Cerebellar cortex (tissue), 1 donor: ENCODE measurements at places on chromosomes 4 and X.

DNA sequence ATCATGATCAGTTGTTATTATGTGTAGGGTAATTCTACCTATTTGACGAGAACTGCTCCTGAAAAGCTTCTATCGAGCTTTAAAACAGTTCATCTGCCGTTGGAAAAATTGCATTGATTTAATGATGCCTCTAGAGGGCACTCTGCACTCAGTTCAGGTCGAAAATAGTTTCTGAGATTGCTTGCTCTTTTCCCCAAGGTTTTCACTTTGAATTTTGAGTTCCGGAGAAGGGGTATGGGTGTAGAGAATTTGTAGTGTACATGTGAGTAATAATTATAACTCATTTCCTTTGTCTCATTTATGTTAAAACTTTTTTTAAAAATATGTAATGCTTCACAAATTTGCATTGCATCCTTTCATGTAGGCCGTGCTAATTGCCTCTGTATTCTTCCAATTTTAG lies 28.4 kb upstream of the TNIP3 start:
- DNase-seq = peak; percentile 49

DNA sequence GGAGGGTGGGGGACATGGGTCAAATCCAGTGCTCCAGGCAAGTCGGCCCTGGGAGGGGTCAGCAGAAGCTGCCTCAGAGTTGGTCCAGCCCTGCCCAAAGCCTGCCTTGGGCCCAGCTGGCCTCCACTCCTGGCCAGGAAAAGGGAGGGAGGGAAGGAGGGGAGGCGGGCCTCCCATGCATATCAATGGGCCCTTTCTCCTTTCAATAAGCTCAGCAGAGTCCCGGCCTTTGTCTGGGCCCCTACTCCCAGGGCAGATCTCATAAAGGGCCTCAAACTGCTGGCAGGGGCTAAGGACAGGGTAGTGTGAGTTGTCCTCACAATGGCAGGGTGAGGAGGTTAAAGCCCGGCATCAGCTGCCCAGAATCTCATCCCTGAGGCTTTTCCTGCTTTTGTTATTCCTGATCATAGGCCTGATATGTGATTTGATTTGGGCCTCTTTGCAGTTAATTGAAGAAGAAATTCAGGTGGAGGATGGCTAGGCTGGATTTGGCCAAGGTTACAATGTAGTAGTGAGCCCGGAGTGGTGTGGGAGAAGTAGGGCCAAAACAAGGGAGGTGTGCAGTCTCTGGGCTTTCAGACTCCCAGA lies 121.1 kb upstream of the ATP6AP2 start:
- DNase-seq = no peak

- DNase-seq = no peak
Observed at GRCh38 chr4:101200561-101200960, 146.8 kb downstream of the PPP3CA start.

DNA sequence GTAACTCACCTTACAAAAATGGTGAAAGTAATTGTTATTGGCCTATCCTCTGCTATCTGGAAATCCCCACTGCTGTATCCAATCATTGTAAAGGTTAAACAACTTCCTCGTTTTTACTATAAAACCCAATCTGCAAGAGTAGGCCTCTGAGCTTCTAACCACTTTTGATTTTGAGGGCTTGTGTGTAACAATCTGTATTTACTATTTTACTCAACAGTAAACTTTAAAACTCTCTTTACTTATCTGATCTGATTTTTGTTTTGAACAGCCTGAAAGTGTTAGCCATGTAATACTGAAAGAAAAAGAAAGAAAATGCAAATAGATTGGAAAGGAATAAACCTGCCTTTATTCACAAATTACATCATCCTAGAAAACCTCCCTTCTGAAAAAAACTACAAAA lies 63.1 kb downstream of the SLC10A7 start:
- DNase-seq = no peak

GRCh38 chrX:154599531-154599930 lies 14.6 kb downstream of the CTAG1A start:
- no peak for DNase-seq

DNA sequence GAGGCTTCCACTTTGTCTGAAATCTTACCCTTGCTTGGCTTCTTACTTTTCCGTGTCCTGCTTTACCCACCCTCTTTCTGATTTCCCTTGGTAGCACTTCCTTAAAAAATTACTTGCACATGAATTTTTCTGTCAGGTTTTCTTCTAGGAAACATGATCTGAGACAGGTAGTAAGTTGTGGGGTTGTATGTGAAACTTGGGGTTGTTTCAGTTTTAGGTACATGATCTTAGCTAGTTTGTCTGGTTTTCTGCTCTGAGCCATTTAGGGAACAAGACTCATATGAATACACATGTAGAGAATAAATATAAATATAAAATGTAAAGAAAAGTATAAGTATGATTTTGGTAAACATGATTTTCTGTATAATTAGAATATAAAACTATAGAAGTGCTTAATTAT lies 17.4 kb upstream of the ARMCX2 start:
- no peak for DNase-seq

GRCh38 chr4:96525898-96526297 lies 686.0 kb downstream of the PDHA2 start:
- DNase-seq = no peak

DNA sequence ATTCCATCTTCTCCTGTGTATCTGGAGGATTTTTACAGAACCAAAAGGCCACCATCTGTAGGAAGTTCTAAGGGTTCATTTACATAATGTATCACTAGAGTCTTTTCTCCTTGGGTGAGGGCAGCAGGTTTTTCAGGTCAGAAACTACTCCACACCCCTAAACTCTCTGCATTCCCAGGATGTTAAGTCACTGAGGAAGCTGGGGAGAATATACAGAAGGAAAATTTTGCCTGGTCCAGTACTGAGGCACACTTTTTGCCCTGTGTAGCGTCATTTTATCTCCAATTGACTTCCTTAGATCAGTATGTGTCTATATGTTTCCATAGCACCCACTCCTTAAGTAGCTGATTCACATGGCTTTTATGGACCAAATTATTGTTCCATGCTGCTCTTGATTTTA lies 17.0 kb downstream of the XKRX start:
- DNase-seq = no peak

- DNase-seq = peak; percentile 1
Observed at GRCh38 chrX:106611679-106612392, at the start of gene RADX. RADX (plus strand) TSS chrX:106611978; CDS start chrX:106612081, 103 bp downstream.

DNA sequence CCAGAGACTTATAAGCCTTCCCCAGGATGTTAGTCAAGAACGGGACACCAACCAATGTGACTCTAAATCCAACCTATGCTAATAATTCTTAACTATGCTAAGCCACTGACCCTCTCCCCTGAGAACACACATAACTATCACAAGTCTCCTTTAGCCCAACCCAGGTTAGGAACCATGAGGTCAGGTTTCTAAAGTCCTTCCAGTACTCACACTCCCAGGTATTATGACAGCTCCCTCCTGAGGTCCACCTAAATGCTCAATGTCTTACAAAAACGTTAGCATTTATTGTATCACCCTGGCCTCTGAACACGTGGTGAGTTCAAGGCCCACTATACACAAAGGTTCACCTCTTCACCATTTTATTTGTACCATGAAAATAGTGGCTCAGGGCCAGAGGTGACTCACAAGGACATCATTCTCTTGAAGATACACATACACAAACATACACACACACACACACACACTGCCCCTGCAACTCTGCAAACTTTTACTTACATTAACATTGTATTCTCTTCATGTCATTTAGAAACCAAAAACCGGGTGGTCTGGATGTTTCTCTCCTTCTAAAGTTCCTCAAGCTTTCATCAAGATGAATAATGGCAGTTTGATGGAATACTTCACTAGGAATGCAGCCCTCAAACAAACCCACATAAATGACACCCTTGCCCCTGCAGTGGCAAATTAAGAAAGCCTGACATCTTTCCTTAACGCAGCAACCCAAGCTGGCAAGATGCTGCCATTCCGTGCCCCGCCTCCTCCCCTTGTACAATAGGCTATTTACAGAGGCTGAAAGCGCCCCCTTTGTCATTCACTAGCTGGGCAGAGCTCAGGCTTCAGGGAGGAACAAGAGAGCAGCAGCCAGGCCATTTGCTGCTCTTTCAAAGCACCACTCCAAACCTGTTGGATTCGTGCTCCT lies 17.7 kb downstream of the ACSL1 start:
- DNase-seq = peak; percentile 16

DNA sequence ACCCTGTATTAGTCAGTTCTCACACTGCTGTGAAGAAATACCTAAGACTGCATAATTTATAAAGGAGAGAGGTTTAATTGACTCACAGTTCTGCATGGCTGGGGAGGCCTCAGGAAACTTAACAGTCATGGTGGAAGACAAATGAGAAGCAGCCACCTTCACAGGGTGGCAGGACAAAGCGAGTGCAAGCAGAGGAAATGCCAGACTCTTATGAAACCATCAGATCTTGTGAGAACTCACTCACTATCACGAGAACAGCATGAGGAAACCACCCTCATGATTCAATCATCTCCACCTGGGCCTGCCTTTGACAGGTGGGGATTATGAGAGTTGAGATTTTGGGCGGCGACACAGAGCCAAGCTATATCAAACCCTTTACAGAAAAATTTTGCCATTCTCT lies 722.4 kb downstream of the RAB28 start:
- no peak for DNase-seq

DNA sequence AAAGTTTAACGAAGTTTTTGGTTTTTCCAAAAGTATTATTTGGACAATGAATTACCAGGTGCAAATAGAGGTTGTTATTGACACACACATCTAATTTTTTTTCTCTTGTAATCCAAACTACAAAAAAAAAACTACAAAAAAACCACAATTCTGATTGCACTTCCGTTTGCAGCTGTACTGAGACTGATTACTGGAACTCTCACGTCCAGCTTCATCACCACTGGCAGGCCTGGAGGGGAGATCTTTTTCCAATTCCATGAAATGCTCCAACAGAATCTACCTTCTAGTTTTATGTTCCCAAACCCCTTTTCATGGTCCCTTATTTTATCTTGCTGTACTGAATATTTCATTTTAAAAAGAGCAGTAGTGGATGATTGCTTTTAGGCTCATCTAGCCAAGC lies 1118.3 kb downstream of the C4orf33 start:
- DNase-seq = no peak

DNA sequence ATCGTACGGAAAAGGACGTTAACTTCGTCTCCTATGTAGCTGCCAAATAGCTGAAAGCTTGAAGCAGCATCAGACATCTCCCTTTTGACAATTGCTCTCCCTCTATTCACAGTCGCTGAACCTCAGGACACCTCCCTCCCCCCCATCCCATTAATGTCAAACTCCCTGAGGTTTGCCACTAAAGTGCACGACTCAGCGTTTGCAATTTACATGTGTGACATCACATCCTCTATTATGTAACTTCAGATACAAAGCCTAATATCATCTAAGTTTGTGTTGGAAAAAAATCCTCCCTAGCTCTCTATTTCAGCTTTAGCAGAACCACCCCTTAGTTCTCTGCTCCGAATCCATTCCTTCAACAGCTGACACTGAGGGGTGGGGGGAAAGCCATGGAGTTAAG lies 5.5 kb upstream of the NR3C2 start:
- peak; percentile 32 for DNase-seq

DNA sequence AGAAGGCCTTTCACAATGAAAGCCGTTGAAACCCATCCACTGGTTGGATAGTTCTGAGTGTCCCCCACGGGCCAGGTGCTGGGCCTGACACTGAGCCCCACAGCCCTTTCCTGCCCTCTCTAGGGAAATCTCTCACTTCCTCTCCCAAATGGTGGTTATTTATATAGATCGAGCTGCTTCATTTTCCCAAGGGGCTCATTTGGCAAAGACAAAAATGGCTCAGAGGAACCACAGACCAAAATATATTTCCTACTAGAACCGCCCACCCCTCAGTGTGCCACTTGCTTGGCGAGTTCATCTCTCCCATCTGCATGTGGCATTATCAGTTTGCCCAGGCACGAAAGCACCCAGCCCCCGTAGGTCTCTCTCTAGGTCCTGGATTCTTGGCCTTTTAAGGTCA lies 53.3 kb upstream of the STIM2 start:
- no peak for DNase-seq

GRCh38 chr4:77235289-77235854 lies 78.4 kb downstream of the CCNG2 start:
- no peak for DNase-seq

GRCh38 chr4:153469031-153469430 lies 2.9 kb downstream of the TMEM131L start:
- no peak for DNase-seq

DNA sequence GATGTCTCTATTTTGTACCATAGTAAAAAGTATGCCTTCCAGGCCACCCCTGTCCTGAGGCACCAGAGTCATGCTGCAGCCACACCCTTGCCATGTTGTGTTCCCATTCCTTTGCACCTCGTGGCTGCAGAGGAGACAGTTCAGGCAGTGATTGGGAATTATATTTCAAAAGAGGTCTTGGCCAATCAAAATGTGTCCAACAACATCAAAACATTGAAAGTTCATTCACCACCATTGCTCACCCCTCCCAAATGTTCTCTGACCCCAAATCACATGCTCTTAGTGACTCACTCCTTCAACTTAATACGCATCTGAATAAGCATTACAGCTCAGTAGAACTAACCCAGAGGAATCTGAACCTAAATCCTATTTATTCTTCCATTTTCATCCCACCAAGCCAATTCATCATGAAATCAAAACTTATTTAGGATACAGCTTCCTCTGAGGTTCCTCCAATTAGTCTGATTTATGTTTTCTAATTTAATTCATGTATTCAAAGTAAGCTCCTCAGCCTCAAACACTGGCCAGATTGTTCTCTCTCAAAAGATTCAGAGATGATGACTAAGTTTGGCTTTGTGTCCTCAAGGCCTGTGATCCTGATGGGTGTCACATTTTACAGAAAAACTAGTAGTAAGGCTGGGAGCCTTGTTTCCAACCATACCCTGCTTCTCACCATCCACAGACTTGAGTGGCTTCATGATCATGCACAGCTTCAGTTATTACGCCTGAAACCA lies 323.2 kb upstream of the INTU start:
- DNase-seq = no peak

GRCh38 chrX:96861218-96861617 lies 22.5 kb upstream of the RPA4 start:
- DNase-seq = no peak

- no peak for DNase-seq
Observed at GRCh38 chr4:14043203-14043602, 415.7 kb upstream of the BOD1L1 start.

DNA sequence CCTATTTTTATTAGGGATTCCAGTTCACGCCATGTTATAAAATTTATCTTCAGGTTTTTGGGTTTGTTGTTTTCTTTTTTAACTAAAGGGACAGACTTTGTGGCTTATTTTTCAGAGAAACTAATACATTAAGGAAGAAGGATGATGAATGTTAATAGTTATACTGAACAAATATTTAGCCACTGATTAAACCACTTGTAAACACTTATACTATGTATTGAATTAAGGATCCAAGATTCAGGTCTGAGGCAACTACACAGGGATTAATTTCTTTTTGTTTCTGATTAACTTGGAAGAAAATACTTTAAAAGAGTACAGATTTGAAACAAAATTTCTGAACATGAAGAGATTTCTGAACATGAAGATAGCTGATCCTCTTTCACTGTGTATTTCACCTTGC lies 82.8 kb upstream of the NAP1L5 start:
- no peak for DNase-seq

DNA sequence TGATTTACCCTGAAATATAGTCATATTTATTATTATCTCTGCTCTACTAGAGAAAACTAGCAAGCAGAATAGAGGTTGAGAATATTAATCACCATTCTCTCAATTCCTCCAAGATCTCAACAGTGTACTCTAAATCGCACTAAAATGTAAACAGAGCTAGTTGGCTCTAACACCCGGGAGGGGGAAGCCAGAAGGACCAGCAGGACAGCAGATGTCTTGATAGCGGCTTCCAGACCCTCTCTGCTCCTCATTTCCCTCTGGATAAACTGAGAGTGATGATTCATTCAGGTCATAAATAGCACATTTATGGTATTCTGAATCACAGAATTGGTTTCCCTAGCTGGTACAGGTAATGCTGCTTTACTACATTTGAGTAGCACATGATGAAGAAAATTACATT lies 82.5 kb downstream of the TBC1D9 start:
- peak; percentile 88 for DNase-seq
